ENCODE measurements at places on chromosomes 16 and 17.

GRCh38 chr16:89273741-89274472 is 56.4 kb downstream of the ZNF778 start:
- no peak for DNase-seq

- DNase-seq = no peak
Measured at GRCh38 chr16:52953215-52953614, 99.5 kb downstream of the CHD9NB start.

- DNase-seq = no peak
Measured at GRCh38 chr16:55513616-55514015, 4.7 kb downstream of the LPCAT2 start.

DNA sequence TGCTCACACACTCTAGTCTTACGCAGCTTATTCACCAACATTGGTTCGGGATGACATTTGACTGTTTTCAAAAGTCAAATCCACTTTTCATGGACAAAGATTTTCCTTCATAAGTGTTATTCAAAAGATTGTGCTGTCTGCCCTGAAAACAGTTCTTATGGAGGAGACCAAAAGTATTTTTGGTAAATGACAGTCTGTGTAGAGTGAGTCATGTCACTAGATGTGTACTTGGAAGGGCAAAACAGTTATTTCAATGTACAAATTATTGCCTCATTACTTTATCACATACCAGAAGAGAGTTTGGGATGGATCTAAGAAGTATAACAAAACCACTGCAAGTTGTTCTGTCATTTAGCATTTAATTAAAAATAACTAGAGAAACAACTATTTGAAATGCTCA is 265.6 kb downstream of the CDH13 start:
- DNase-seq = no peak

DNA sequence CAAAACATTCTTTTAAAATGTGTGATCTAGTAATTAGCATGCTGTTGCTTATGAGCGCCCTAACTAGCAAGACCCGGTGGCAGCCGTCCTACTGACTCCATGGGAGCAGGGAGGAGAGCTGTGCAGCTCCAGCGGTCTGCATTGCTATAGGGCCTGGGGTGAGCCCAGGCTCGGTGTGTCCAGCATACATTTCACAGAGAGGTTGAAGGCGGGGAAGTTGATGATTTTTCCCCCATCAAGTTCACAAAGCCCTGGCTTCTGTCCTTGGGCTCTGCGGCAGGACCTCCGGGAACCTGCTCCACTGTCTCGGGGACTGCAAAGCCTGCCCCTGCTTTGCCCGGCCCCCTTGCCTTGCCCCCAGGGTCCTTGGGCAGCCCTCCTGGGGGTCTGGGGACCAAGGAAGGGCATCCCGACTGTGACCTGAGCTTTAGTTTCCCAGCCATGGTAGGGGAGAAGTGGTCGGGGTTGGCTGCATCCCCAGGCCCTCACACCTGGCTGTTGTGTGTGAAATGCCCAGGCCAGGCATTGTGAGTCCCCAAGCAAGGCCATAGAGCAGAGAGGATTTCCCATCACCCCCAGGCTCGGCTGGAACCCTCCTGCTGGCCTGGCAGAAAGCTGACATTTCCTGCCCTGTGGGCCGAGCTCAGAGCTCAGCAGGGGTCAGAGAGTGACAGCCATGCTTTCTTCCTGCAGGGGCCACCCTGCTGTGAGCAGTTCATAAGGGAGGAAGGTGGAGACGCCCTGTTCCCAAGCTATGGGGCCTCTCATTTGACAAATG is 24.8 kb downstream of the KCNJ12 start:
- DNase-seq = no peak

DNA sequence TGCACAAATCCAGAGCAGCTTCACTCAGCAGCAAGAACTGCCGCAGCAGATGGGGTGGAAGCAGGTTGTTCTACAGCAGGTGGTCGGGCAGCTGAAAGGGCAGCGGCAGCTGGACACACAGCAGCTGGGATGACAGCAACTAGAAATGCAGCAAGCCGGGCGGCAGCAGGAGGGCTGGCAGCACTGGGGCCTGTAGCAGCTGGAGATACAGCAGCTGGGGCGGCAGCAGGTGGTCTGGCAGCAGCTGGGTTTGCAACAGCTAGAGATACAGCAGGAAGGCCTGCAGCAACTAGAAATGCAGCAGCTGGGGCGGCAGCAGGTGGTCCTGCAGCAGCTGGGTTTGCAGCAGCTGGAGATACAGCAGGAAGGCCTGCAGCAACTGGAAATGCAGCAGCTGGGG is 460 bp downstream of the KRTAP4-3 start:
- no peak for DNase-seq

Measured in CD4-positive, alpha-beta T cell treated with Interleukin-12 subunit alpha and Interleukin-12 subunit beta, for 1 hour (primary cell).